ENCODE measurements at places on chromosomes 4 and X.
A peak's percentile ranks its signal among the peaks of the same experiment; 100 is the strongest.

DNA sequence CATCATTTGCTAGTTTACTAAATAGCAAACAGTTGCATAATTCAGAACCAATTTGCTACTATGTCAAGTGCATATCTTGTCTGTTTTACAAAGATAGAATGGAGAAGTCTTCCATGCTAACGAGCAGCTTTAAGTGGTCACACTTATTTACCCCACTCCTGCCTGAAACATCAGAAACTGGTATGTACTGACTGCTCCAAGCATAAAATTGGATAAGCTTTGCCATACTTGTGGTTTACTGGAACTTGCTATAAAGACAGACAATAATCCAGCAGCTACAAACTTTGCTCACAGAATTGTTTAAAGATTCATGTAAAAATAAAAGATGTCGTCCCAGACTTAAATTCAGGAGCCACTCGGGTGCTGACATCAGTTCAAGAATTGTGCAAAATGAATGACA lies 13.3 kb upstream of the CDKL2 start:
- DNase-seq, result no peak

GRCh38 chr4:122823476-122823875 lies 3.2 kb upstream of the FGF2 start:
- DNase-seq, result no peak

- DNase-seq, result no peak
These were observed 39.6 kb downstream of the NUDT11 start for GRCh38 chrX:51456814-51457213.

- peak; percentile 44 for DNase-seq
These were observed 36.8 kb upstream of the VMA21 start for GRCh38 chrX:151359931-151360871.
